EH (cell line): ENCODE measurements at places on chromosomes 1 and 21.

DNA sequence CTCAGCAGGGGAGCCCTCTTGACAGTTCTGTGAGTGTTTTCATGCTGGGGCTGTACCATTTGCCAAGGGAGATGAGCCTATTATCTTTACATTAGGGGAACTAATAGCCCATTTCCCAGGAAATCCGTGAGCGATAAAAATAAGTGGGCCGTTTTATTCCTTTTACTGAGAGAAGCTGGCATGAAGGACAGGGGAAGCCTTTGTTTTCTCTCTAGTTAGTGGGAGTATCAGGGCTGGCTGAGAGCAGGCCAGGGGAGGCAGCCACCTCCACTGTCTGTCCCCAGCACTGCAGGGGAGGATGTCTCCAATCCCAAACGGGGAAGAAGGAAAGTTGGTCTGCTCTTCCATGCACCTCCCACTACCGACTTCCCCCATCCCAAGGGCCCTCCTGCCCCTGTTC is 2.5 kb downstream of the UBL4B start:
- DNase-seq, result no peak

DNA sequence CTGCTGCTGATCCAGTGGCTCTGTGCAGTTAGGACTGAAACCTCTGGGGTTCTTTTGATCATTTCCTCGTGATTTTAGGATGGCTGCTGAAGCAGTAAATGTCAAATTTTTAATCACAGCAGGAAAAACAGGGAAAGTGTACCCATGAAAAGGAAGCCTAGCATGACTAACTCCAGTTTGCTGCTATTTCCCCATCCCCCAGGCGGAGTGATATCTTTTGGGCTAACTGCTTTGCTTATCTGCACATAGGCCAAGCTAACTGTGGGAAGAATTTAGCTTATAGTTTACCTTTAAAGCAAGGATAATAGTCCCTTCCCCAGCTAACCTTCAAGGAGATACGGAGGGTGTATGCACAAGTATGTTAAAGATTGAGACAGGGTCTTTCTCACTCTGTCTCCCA is 149.8 kb upstream of the TNR start:
- DNase-seq, result no peak

GRCh38 chr1:8661185-8662110 is 156.0 kb downstream of the RERE start:
- DNase-seq, result peak; percentile 93

- no peak for DNase-seq
Measured at GRCh38 chr1:61277121-61277690, 194.8 kb downstream of the NFIA start.

DNA sequence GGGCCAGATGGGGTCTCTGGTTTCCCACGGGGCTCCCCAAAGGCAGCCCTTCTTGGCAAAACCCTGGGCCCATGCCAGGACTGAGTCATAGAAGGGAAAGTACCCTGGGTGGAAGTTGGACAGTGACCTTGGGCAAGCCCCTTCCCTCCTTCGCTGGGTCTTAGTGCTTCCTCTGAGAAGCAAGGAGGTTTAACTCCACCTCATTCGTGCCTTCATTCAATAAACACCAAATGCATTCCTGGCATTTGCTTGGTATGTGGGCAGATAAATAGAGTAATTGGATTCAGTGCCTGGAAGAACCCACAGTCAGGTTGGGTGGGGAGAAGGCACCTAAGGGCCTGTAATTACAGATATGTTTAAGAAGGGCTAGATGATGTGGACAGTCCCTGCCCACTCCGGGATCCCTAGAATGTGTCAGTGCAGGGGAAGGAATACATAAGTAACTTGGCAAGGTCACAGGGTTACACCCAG is 36.3 kb upstream of the CITED4 start:
- DNase-seq, result peak; percentile 43

DNA sequence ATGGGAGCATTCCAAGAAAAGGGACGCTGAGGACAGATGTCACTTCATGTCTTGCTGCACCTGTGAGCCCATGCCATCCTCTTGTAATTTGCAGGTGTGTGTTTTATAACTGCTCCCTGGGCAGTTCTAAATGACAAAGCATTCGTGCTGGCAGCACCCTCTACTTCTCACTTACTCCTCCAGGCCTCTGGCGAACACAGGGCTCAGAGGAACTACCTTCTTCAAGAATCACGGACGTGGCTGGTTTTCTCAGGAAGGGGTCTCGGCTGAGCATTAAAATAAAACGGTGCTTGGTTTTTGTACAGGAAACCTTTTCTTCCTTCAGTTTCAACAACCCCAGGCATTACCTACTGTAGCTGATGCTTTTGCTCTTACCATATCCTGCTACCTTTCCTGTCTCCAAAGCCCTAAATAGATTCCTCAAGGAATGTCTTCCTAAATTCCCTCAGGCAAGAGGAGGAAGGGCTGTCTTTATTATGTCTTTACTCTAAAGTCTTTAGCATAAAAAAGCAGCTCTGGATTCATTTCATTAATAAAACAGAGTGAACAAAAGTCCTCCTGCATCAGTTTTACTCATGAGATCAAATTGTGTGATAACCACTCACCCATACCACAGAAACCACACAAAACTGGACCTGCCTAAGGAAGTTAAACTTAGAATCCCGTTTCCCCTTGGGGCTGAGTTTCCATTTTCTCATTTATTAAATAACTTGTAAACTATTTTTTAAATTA is 79.0 kb upstream of the MAP10 start:
- peak; percentile 62 for DNase-seq

GRCh38 chr1:201434266-201434665 is 12.7 kb upstream of the TNNI1 start:
- no peak for DNase-seq

GRCh38 chr1:18085387-18086074 is 22.1 kb upstream of the IGSF21 start:
- no peak for DNase-seq

- DNase-seq, result no peak
Measured at GRCh38 chr21:38249696-38250278, 7.0 kb upstream of the KCNJ15 start.

DNA sequence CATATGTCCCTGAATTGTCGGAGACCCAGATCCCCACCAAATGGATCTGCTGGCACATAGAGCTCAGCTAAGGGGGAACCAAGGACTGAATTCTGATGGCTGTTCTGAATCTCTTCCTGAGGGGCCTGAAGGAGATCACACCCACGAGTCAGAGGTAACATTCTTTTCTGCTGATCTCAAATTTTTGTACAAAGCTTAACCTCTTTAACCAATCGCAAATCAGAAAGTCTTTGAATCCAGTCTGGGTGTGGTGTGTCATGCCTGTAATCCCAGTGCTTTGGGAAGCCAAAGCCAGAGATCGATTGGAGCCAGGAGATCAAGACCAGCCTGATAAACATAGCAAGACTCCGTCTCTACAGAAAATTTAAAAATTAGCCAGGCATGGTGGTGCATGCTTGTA is 62.8 kb upstream of the PRRC2C start:
- peak; percentile 65 for DNase-seq

- no peak for DNase-seq
Measured at GRCh38 chr1:111602974-111603373, 16.6 kb upstream of the RAP1A start.

DNA sequence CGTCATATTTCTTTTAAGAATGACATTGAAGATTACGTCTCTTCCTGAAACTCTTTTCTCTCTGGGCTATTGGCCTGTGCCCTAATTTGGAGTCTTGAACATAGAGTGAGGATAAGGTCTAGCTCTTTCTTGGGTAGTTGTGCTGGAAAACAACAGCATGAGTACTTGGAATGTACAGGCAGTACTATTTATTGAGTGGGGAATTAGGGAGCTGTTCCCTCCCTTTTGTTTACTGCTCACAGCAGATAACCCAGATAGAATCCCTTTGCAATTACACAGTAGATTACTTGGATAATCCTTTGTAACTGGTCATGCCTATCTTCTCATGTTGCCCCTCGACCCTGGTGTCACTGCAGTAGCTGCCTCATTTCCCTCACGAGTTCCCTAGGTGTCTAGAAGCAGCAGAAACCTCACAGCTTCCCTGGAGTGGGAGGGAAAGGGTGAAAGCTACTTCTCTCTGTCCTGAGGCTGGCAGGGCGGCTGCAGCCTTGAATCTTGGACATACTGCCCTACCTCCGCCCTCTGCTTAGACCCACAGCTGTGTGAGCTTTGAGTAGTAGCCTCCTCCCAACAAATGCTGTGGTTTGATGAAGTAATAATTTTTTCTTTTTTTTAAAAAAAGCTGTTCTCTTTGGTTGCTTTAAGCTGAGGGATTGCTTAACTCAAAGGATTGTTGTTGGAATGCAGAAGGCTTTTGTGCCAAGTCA is 70.6 kb downstream of the FGGY start:
- peak; percentile 93 for DNase-seq

GRCh38 chr1:53011175-53011574 is 50.8 kb upstream of the PODN start:
- DNase-seq, result no peak

GRCh38 chr21:31205412-31205811 is 138.6 kb downstream of the TIAM1 start:
- no peak for DNase-seq
